ENCODE measurements at places on chromosomes 6 and 20.

GRCh38 chr6:133341607-133342158, 100.5 kb downstream of the EYA4 start:
- peak; percentile 3 for DNase-seq

DNA sequence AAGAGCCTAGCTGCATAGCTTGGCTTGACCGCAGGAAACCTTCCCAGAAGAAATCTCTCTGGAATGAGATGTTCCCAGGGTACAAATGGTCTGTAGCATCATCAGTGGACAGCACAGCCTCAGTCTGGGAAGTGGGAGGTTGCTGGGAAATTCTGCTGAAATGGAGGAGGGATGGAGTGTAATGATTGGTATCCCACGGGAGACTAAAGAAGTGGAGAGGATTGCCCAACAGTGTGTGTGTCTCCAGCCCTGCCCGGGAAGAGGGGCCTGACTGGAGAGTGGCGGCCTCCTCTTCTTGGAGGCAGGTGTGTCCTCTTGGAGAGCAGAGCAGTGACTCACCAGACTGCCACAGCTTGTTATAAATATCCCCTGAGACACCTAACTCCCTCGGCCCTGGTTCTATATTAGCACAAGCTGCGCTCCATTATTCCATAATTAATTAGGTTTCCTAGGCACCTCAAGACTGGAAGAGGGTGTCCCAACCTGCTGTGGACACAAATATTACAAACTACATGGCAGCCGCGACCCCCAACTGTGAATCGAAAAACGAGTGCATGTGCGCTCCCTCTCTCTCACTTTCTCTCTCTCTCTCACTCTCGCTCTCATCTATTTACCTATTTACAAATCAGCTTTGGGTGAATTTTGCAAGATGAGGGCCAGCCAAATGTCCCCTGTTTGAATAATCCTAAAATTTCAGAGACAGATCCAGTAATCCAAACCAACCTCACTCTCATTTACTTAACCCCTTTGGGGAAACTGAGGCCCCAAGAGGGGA, 68.8 kb downstream of the FGD2 start:
- DNase-seq, result peak; percentile 78

DNA sequence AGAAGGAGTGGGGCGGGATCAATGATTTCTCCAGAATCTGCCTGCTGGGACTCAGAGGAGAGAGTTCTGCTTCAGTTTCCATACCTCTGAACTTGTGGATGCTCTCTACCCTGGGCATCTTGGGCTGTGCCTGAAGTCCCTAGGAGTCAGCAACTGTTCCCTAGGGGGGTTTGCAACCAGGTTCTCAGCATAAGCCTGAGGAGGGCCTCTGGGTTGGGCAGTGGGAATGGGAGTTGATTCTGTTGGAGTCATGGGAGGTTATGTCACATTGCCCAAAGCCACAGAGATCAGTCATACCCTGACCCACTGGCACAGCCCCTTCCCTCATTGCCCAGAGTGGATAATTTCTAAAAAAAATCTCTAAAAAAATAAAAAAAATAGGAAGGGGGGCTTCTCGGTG, 47.4 kb downstream of the MOCS1 start:
- DNase-seq, result no peak

- no peak for DNase-seq
Measured at GRCh38 chr6:69005199-69005598, 370.1 kb downstream of the ADGRB3 start.

GRCh38 chr20:43472671-43473380, 15.1 kb downstream of the SRSF6 start:
- no peak for DNase-seq

DNA sequence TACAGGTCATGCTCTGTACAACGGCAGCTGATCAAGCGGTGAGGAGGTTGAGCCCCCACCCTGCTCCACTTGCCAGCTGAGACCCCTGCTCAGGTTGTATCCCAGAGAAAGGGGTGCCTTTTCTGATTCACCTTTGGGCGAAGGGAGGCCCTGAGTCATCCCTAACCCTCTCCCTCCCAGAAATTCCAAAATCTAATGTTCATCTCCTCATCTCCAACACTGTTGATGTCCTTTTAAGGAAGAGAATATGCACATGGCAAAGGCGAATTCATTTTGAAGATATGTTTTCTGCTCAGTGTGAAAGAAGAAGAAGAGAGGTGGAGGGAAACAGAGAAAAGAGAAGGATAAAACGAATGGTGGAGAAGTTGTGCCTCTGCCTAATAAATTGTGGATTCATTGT, 120.5 kb downstream of the SCML4 start:
- DNase-seq, result no peak
